Stimulated activated CD4-positive, alpha-beta T cell treated with anti-CD3 and anti-CD28 coated beads, Interleukin-4, amount 100 ng/mL, for 24 hours (primary cell): ENCODE measurements at places on chromosomes 6 and 20.

- no peak for DNase-seq
These were observed 94.4 kb downstream of the ADGRB3 start for GRCh38 chr6:68729377-68729903.

DNA sequence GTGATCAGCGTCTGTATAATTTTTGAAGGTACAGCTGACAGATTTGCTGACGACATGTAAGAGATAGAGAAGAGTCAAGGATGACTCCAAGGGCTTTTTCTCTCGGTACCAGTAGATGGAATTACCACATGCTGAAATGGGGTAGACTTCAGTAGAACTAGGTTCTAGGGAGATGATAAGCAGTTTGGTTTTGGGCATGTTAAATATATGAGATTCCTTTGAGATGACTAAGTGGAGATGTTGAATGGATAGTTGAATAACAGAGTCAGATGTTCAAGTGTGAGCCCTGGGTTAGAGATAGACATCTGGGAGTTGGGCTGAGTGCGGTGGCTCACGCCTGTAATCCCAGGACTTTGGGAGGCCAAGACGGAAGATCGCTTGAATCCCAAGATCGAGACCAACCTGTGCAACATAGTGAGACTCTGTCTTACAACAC lies 50.0 kb downstream of the PHF20 start:
- DNase-seq: no peak

DNA sequence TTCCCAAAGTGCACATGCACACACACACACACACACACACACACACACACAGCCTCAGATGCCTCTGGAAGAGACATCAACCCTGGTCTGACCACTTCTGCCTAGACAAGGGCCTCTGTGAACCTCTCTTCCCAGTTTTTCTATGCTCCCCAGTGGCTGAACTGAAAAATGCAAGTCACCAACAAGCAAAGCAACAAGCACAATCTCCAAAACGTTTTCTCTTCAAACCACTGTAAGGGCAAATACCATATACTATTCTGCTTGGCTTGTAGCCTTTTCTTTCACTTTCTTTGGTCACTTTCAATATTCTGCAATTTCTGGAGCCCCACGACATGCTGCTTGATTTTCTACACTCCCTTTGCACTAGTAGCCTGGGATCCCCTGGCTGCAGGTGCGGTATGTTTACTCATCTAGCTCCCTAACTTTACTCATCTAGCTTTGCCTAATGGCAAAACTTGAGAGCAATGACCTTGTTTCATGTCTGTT lies 121.4 kb upstream of the DST start:
- no peak for DNase-seq

GRCh38 chr6:43061861-43062260 lies 2.4 kb downstream of the KLC4 start:
- DNase-seq: no peak

DNA sequence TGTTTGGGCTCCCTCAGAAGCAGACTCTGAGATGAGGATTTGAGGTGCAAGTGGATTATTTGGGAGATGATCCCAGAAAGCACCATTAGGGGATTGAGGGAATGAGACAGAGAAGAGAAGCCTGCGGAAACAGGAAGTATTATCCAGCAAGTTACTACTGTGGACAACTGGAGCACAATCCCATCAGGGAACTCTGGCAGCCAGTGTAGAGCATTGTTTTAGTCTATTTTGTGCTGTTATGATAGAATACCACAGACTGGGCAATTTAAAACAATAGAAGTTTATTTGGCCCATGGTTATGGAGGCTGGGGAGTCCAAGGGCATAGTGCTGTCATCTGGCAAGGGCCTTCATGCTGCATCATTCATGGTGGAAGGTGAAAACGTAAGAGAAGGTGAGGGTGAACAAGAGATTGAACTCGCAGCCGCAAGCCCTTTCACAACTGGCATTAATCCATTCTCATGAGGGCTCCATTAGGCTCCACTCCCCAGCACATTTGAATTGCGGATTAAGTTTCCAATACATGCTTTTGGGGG lies 43.5 kb upstream of the SLC9A8 start:
- no peak for DNase-seq

DNA sequence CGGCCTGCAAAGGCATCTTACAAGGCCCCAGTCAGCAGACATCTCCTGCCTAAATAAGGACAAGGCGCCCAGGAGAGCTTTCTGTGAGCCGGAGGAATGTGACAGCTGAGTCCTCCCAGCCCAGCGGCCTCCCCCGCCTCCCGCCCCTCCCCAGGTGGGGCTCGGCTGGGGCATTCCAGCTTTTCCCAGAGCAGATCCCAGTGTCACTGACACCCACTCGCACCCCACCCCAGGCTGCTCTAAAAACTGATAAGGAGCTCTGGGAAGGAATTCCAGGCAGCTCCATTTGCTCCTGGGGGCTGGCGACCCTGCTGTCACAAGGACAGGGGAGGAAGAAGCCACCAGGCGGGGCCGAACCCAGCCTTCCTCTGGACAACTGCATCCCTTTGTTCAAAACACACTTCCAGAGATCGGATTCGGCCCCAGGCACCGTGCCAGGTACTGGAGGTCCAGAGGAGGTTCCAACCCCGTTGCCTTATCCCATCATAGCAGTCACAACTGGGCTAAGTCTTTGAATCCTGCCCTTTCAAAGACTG lies 49.7 kb downstream of the JPH2 start:
- no peak for DNase-seq

- DNase-seq: no peak
These were observed 112.0 kb downstream of the TRDN start for GRCh38 chr6:123524781-123525180.

- no peak for DNase-seq
These were observed 217.0 kb downstream of the DLL1 start for GRCh38 chr6:170073846-170074245.

DNA sequence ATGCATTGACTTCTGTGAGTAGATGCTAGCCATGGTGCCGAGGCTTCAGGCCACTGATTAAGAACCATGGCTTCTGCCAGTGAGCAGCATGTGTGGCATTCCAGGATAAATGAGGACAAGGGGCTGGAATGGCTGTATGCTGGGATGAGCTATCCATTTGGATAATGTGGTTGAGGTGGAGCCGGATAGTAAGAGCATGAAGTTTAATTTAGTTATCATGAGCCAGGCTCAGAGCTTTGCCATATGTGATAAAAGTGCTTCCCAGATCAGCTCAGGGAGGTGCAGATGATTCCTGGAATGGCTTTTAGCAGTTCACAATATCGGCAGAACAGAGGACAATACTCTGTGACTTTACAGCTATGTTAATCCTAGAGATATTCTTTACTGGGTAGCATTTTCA lies 34.6 kb upstream of the RNF8 start:
- no peak for DNase-seq

- DNase-seq: no peak
These were observed 19.8 kb downstream of the TRDN start for GRCh38 chr6:123616942-123617341.

- DNase-seq: no peak
These were observed 2.9 kb upstream of the BMP2 start for GRCh38 chr20:6764619-6765018.

GRCh38 chr20:31864521-31865400 lies 5.6 kb downstream of the DUSP15 start:
- no peak for DNase-seq

GRCh38 chr6:4774296-4774695 lies 1.9 kb upstream of the CDYL start:
- DNase-seq: no peak

DNA sequence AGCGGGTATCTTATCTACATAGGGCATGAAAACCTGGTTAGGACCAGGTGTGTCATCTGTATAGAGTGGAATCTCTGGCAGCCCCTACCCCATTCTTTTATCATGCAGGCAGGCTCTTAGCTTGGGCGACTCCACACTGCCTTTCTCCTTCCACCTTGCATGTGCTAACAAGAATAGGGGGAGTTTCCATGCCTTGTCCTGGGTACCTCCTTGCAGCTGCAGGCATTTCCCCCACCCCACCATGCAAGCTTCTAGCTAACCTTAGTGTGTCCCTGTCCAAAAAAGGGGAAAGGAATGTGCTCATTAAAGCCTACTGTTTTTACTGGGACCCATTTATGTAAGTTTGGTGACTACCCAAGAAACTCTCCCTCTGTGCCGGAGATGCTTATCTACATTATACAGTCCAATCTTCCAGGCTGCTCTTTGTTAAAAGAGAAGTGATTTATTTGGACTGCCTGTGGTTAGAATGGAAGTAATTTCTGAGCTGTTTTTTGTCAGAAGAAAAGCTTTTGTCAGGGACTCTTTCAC lies 10.5 kb upstream of the CEP43 start:
- no peak for DNase-seq

DNA sequence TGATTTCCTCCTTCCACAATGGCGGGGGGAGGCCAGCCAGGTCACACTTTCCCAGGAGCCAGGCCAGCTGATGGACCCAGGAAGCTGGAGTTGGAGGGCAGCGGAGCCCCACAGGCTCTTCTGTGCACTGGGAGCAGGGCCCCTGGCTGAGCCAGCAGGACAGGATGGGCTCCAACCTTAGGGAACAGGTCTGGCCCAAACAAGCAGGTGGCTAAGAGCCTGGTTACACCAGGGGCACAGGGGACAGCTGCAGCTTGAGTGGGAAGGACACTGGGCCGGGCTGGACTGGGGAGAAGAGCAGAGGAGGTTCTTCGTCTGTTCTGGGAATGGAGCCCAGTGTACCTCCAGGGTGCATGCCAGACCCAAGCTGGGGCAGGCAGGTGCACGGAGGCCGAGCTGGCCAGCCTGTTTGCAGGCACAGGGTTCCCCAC lies 102.3 kb downstream of the DLL1 start:
- DNase-seq: no peak

DNA sequence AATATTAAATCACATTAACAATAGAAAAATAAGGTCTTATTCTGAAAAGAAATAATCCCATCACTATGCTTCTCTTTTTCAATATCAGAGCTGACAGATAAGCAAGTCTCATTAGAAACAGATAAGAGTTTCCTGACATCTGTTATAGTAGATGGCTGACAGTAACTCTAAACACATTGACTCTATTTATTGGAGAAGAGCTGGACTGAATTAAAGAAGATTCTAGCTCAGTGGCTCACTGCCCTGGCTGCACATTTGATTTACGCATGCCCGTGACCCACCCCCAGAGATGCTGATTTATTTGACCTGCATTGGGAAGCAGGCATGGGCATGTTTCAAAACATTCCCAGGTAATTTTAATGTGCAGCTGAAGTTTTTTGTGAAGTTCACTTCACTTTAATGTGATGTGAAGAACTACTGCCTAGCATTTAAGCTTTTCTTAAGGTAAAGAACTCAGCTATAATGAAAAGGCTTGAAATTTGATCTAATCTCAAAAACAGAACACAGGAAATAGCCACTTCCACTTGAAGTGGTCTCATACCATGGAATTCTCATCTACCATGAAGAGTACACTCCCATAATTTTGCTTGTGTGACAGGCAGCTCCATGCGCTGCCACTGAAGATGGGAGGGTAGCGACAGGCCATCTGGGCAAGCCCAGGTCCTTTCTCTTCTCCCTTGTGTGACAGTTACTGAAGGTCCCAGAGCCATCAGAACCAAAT lies 162.3 kb downstream of the TPBG start:
- no peak for DNase-seq

GRCh38 chr6:71258078-71258866 lies 30.3 kb upstream of the OGFRL1 start:
- no peak for DNase-seq

DNA sequence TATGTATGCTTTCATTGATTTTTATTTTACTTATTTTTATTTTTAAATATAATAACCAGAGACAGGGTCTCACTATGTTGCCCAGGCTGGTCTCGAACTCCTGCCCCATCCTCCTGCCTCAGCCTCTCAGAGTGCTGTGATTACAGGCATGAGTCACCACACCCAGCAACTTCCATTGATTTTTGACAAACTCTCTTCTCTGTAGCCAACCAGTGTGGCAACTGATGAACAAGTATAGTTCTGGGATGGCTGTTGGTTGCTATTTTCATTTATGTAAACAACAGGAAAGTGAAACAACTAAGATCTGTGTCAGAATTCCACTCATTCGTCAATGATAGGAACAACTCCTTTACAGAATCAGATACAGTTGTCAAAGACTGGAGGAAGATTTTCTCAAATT lies 356.7 kb upstream of the JARID2 start:
- no peak for DNase-seq

DNA sequence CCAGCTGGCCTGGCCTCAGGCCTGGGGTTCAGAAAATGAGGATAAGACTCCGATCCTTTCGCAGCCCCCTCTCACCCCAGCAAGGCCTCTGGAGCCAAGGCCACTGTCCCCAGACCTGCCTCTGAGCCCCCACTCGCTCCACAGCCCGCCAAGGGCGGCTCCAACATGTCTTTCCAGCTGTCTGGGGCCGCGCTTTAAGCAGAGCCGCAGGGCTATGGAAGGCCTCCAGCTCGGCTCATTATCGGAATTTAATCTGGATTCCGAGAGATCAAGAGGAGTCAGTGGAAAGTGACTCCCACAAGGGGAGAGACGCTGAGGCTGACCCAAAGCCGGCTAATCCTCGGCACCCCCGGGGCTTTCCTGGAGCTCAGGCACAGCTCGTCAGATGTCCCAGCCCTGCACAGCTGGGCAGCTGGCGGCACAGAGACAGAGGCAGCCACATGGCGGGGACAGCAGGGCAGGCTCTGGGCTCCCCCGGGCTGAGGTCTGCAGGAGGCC lies 41.8 kb downstream of the BMP7 start:
- DNase-seq: no peak

DNA sequence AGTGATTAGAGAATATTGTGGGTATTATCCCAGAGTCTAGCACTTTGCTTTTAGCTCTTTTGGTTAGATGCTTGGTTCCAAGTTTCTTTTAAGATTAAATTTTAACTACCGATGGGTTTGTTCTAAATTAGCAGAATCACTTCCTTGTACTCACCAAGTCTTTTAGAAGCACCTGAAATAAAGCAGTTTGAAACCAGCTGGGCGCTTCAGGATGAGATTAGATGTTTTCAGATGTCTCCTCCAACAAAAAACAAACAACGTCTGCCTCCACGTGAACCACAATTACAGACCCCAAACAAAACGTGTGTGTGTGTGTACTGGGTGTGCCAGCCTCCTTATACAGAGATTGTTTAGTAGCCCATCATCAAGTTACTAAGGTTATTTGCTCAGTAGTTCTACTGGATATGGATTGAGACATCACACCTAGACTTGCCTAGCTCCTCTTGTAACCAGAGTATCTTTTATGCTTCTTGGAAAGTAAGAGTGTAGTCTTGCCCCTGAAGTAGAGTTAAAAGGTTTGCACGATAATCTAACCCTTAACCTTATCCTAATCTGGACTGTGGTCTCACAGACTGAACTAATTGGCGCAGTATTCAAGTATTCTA lies 2.3 kb downstream of the DSTN start:
- no peak for DNase-seq
